Activated CD8-positive, alpha-beta memory T cell treated with anti-CD3 and anti-CD28 coated beads for 24 hours (primary cell): ENCODE measurements at places on chromosomes 5 and 9.

- no peak for DNase-seq
These were observed 95.0 kb downstream of the KCNT1 start for GRCh38 chr9:135796784-135797485.

- DNase-seq = no peak
These were observed 8.6 kb upstream of the PTGES start for GRCh38 chr9:129761293-129761900.

DNA sequence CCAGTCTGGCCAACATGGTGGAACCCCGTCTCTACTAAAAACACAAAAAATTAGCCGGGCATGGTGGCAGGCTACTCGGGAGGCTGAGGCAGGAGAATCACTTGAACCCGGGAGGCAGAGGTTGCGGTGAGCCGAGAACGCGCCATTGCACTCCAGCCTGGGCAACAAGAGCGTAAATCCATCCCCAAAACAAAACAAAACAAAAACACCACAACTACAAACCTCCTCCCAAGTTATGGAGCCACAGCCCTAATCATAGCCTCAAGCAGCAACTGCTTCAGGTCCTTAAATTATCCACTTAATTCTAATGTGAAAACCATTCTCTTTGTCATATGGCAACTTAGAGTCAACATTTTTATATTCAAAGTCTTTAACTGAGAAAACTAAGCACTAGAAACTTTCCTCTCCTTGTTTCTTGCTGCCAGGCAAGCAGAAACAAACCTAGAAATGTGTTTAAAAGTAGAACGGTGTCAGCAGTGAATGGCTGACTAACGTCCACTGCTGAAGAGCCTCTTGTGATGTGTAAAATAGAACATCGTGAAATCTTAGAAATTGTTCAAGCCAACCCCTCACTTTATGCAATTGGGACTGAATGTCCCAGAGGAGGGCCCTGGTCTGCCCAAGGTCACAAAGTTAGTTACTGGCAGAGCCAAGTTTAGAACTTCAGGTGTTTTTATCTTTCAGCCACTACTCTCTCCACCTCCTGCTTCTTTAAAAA is 5.7 kb downstream of the TMEM245 start:
- no peak for DNase-seq

DNA sequence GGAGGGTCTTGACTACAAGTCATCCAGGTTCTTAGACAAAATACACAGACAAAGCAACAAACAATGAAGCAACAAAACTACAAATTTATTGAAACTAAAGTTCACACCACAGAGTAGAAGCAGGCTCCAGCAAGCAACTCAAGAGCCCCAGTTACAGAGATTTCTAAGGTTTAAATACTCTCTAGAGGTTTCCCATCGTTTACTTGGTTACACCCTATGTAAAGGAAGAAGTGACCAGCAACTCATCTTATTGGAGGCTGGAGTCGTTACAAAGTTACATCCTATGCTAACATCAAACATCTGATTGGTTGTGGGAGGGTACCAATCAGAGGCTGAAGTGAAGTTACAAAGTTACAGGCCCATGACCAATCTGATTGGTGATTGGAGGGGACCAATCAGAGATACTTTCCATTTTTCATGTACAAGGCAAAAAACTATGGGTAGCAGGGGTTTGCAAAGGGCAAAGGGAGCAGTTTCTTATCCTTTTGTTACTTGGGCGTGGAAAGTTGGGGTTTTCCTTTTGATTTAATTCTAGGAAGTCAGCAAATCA is 2292.6 kb upstream of the C9orf72 start:
- no peak for DNase-seq

DNA sequence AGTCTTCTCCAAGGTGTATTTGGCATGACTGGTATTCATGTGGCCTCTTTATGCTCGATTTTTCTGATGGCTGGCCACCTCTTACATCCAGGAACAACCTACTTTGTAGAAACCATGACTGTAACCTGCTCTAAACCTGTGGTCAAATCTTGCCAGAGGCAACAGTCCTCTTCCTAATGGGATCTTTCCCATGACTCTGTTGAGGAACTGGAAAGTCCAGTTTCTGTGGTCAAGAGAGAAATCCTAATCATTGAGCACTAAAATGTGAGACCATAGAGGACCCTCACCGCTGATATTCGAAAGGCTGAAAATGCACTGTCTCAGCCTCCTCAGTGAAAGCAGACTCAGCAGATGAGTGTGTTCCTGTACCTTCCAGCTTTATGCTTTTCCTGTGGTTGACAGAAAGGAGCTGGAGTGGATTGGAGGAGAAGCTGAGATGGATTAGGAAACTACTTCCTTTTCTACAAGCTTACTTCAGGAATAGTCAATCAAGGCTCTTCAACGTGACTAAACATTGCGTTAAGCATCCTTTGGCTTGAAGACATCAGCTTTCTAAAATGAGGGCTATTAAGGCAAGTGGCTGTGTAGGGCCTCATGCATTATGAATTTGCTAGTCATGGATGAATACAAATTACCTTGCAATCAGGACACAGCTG is 69.7 kb upstream of the DAPK1 start:
- DNase-seq = no peak

- DNase-seq = no peak
These were observed 69.3 kb upstream of the EGFLAM start for GRCh38 chr5:38189081-38189504.

- no peak for DNase-seq
These were observed 135.9 kb upstream of the FBN2 start for GRCh38 chr5:128673970-128674369.
